Retina (tissue), 1 donor: ENCODE measurements at places on chromosomes 6 and 20.
A peak's percentile ranks its signal among the peaks of the same experiment; 100 is the strongest.

GRCh38 chr6:64227863-64228262 lies 592.3 kb downstream of the PHF3 start:
- no peak for DNase-seq

GRCh38 chr6:53500095-53500494 lies 44.8 kb downstream of the GCLC start:
- no peak for DNase-seq

DNA sequence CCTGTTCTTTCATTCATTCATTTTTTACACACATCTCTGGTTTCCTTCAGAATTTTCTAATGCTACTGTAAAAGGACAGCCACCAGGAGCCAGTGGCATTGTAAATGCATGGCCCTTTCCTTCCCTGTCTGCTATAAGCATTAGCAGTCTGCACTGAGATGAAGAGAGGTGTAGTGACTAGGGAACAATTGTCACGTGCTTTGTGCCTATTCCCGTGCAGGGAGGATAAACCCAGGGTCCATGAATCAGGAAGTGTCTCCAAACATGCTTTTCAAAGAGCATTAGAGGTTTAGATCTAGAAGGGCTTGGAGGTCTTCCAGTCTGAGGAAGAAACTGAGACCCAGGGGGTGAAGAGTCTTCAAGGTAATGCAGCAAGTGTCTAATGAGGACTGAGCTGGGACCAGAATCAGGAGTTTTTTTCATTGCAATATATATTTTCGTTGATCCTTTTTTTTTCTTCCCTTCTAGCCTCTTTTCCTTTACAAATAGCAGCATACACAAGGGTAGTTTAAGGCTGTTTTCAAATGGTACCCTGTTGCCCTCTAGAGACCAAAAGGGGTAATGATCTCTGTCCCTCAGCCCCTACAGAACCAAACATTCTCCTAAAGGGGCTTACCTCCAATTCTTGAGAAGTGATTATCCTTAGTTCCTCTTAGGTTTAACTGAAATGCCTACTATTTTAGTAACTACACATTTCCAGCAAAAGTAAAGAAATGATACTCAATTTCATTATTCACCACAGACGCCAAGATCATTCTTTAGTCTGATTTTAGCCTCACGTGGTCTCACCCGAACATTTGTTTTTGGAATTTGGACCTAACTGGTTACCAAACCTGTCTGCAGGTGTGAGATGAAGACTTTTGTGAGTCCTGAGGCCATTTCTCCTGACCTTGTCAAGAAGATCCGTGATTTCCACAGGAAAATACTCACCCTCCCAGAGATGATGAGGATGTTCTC lies 6.6 kb downstream of the TRIM15 start:
- peak; percentile 49 for DNase-seq

- no peak for DNase-seq
Measured at GRCh38 chr6:19472850-19473249, 364.3 kb upstream of the ID4 start.

DNA sequence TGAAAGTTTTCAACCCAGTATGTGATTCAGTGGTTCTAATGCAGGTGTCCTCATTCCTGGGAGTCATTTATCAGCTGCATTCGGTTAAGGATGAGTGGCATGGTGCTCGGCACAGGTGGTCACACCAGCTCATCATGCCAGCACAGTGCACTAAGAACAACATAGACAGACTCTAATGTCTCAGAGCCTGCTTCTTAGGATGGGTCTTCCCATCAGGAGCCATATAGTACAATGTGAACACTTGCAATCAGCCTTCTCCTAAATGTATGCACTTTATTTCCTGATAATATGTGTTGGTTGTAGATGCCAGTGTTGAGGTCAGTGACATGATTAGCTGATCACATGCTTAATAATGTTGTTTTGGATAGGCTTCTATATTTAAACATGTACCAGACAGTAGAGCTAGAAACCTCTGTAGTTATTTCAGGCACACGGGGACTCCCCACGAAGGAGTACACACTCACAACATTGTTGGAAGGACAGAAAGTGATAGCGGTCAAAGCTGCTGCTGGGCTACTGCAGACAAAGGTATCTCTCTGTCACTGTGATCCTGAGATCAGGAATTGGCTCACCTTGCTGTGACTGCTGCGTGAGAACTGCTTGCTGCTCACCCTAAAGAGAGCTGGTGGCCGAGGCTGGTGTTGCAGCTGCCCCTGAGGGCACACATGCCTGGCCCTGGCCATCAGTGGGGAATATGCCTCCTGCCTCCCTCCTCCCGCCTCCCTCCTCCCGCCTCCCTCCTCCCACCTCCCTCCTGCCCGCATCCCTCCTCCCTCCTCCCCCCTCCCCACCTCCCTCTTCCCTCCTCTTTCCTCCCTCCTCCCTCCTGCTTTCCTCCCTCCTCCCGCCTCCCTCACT lies 195.4 kb downstream of the SMOC2 start:
- DNase-seq: no peak

- DNase-seq: no peak
Measured at GRCh38 chr6:113493991-113494390, 363.2 kb upstream of the MARCKS start.

GRCh38 chr20:51333971-51334370 lies 208.5 kb downstream of the NFATC2 start:
- no peak for DNase-seq

DNA sequence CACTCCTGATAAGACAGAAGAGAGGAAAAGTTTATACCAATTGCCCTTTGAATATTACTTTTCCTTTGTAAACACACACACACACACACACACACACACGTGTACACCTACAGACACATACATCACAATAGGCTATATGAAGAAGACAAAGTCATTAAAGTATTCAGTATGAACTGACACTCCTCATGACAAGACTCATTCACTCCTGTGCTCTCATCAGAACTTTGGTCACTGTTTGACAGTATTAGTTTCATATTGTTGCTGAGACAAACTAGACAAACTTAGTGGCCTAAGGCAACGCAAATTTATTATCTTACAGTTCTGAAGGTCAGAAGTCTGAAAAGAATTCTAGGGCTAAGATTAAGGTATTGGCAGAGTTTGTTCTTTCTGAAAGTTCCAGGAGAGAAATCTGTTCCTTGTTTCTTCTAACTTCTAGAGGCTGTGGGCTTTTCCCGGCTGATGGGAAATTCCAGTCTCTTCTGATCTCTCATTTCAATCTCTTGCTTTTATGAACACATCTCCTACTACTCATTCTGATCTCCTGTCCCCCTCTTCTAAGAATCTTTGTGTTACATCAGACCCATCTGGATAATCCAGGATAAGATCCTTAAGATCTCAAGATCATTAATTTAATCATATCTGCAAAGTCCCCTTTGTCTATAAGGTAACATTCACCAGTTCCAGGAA lies 171.3 kb downstream of the HACE1 start:
- DNase-seq: no peak

- no peak for DNase-seq
Measured at GRCh38 chr6:39005774-39006173, 42.8 kb upstream of the GLP1R start.

DNA sequence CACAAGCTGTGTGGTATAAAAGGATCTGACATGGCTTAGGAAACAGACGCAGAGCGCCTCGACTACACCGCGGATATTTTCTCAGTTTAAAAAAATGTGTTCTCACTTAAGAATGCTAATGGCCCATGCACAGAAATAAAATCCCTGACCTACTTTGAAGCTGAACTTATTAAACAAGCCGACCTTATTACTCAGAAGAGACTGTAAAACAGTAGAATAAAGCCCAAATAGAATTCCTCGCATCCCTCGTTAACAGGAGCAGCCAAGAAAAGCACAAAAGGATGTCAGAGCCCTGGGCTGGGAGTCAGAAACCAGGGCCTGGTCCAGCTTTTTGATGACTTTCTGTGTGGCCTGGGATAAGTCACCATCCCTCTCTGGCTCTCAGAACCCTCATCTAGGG lies 489.3 kb downstream of the PTPRT start:
- DNase-seq: no peak
